ENCODE measurements at places on chromosomes 16 and 17.

DNA sequence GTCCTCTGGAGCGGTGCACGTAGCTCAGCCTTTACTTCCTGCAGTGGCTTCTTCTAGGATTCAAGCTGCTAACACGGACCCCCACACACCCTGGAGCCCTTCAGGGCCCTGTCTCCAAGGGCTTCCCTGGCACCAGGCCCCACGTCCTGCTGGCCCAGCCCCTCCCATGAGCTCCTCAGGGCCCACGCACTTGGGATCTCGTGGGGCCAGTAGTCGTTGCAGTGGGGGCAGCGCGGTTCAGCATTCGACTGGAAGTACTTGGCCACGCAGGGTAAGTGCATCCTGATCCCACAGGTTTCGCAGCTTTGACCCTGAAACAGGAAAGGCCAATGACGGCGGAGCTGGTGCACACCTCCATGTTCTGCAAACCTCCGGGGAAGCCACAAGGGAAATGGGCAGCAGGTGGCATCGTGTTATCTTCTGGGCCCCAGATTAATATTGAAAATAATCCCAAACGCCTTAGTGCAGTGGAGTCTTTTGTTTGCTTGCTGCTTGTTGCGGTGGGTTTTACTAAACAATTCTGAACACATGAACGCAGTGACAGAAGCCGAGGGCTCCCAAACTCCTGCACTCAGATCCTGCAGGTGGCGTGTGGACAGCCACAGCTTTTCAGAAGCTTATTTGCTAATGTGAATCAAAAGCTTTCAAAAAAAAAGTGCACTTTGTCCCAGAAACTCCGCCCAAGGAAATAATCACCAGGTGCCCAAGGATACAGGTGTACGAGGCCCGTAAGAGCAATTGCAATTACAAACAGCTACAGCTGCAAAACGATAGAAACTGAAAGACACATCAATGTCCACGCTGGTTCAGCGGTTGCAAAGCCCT lies 22.4 kb downstream of the KDM8 start:
- DNase-seq, result no peak

DNA sequence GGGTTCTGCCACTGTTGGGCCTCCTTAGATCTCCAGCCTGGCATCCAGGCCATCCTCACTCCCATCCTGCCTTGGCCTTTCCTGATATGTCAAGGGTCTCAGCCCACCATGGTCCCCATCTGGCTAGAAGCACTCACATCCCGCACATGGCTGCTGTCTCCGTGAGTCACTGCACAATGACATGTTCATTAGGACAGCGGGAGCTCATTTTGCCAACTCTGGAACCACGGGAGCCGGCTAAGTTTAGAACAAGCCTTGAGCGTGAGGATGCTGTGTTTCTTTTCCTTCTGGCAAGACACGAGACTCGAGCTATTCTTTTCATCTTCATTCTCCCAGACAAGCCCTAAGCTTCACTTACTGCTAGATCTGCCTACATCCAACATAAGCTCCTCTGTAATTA lies 65.7 kb upstream of the KSR1 start:
- DNase-seq, result no peak

GRCh38 chr17:72588961-72589360 lies 468.1 kb downstream of the SOX9 start:
- DNase-seq, result no peak

DNA sequence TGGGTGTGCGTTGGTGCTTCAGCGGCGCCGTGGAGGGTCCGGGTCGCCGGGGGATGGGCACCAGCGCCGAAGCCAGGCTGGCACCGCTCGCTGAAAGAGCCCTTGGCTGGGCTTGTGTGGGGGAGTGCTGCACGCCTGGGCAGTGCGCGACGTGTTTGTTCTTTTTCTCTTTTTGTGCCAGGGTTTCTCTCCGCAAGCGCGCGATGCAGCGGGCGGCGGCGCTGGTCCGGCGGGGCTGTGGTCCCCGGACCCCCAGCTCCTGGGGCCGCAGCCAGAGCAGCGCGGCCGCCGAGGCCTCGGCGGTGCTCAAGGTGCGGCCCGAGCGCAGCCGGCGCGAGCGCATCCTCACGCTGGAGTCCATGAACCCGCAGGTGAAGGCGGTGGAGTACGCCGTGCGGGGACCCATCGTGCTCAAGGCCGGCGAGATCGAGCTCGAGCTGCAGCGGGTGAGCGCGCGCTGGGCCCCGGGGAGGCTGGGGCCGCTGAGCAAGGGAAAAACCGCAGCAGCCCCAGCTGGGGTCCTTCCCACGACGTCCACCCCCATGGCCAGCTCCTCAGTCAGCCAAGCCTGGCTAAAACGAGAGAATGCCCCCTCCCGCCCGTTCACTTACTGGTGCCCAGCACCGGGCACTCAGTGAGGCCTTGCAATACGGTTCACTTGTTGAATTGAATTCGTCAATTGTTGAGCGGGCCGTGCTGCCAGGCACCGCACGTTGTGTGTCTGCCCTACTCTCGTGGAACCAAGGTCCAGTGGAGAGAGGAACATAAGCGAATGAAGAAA lies 541 bp downstream of the GPT2 start:
- DNase-seq, result peak; percentile 42

DNA sequence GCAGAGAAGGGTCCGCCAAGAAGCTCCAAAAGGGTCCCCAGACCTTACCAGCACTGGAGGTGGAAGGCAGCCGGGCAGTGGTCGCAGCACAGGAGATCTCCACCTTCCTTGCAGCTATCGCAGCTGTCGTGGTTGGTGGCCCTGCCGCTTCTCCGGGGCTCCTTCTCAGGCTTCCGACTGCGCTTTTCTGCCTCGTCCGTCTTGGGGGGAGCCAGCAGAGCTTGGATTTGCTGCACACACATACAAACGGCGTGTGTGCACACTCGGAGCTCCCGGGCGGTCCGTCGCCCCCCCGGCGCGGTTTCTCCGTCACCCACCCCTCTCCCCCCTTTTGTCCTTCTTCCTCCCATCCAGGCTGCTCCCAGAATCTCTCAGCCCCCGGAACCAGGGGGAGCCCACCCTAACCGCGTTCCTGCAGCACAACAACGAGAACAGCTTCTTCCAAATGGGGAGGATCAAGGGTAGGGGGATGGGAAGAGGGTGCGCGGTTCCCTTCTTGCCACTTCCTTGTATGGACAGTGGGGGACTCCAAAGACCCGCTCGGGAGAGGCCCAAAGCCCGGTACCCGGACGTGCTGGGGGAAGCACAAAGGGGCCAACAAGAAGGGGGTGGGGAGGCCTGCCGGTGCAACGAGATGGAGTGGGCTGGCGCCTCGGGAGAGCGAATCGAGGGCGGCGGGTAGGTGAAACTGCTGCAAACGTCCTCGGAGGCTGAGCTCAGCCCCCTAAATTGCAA lies 1.1 kb downstream of the PHF12 start:
- peak; percentile 54 for DNase-seq

DNA sequence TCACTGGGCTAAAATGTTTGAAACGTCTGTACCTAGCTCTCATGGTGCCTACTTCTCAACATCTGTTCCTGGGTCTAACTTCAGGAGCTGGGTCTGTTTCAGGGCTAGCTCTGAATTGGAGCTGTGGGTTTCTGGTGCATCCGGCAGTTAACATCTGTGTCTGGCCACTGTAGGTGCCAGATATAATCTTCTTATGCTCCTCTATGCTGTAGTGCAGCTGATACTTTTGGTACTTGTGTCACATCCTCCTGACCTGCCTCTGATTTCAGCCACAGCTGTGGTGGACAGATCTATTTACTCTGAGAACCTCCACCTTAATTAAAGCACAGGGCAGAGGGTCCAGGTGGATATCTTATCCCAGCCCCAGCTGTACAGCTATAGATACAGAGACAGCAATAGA lies 496.5 kb upstream of the CDH11 start:
- no peak for DNase-seq

- no peak for DNase-seq
Observed at GRCh38 chr16:26394409-26394808, 672.3 kb upstream of the C16orf82 start.

DNA sequence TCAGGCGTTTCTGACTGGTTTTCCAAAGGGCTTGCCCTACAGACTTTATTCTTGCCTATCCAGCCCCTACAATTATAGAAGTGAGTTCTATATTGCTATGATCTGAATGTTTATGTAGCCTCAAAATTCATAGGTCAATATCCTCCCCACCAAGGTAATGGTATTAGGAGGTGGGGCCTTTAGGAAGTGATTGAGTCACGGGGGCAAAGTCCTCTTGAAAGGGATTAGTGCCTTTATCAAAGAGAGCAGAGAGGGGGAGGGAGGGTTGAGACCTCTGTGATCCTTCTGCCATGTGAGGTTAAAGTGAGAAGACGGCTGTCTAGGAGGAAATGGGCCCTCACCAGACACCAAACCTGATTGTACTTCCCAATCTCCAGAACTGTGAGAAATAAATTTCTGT lies 931 bp upstream of the CPHXL start:
- DNase-seq, result no peak

- DNase-seq, result no peak
Observed at GRCh38 chr16:87832741-87833502, 36.4 kb downstream of the SLC7A5 start.

GRCh38 chr17:8820311-8821010 lies 21.3 kb upstream of the MFSD6L start:
- no peak for DNase-seq

DNA sequence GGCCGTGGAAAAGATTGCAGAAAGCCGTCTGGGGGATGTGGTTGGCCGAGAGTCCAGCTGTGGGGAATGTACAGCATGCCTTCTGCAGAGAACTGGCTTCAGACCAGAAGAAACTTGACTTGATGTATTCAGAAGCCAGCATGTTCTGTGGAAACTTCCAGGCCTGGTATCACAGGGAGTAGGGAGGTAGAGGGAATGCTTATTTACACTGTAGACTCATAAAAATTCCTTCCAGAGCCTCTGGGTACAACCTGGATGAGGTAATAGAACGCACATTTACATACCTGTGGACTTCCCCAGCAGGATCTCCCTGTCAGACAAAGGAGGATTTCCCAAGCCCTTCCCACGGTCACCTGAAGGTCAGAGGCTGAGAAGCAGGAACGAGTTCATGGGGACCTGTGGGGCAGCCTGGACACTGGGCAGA lies 11.8 kb upstream of the GAS7 start:
- no peak for DNase-seq

DNA sequence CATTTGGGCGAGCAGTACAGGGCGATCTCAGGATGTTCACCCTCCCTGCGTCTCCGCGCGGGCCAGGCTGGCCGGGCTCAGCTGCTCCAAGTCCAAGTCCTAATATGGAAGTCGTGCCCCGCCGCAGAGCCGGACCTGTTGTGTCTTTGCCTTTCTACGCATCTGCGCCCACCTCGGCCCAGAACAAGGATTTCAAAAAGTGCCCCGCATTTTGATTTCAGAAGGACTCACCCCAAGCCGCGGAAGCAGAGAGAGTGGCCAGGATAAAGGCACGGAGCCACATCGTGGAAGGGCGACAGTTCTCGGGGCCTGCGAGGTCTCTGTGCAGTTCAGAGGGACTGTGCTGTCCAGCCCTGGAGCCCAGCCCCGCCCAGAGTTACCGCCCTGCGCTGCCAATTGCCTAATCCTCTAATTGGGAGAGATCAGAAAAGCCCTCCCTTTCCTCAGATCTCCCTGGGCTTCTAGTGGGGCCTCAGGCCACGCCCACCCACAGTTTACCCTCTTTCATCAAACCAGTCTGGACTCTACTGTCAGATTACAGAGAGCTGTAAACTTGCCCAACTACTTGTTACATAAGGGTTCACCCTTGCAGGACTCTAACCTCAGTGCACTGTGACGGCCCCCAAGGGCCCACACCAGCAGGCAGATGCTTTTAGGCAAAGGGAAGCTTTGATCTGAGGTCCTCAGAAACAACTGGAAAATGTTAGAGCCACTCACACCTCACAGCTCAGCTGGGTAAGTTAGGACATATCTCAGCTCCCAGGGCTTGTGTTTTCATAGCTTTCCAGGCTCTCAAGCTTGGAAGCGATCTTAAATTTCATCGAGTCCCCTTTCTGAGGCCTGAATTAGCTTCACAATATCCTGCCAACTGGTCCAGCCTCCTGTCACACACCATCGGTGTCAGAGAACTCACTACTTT lies at the start of gene CES1:
CES1 (minus strand) TSS at position 324 of the 919 bp plus-strand sequence; CDS start at position 283, 41 bp downstream.
- DNase-seq, result peak; percentile 76

DNA sequence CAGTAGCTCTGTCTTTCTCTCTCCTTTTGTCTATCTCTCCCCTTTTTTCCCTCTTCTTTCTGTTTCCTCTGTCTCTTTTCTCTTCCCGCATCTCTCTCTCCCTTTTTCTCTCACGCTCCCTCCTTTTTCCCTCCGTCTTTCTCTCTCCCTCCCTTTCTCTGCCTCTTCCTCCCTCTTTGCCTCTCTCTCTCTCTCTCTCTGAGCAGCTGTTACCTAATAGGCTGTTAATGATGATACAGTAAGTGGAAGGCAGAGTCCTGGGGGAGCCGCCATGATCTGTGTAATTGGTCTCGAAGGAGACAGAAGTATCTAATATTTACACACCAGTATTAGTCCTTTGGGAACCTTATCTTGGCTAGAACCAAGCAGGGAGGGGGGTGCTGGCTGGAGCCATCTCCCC lies 136.1 kb upstream of the CIBAR2 start:
- no peak for DNase-seq

- no peak for DNase-seq
Observed at GRCh38 chr16:69118994-69119393, 13.4 kb downstream of the CHTF8 start.

GRCh38 chr17:61754124-61754523 lies 109.2 kb downstream of the BRIP1 start:
- DNase-seq, result no peak

DNA sequence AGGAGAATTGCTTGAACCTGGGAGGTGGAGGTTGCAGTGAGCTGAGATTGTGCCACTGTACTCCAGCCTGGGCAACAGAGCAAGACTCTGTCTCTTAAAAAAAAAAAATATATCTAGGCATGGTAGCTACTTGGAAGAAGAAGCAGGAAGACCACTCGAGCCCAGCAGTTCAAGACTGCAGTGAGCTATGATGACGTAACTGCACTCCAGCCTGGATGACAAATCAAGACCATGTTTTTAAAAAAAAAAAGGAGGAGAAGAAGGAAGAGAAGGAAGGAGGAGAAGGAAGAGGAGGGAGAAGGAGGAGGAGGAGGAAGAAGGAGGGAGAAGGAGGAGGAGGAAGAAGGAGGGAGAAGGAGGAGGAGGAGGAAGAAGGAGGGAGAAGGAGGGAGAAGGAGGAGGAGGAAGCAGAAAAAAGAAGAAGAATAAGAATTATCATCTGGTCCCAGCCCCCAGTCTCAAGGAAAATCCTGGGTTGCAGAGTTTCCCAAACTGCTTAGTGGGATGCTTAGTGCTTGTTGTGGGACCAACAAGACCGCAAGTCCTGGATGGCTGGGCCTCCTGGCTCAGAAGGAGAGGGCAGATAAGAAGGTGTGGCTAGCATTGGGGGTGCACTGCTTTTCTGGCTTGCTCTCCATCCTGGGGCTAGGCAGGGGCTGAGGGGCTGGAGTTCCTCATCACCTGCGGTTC lies 3.7 kb upstream of the DRC7 start:
- no peak for DNase-seq

DNA sequence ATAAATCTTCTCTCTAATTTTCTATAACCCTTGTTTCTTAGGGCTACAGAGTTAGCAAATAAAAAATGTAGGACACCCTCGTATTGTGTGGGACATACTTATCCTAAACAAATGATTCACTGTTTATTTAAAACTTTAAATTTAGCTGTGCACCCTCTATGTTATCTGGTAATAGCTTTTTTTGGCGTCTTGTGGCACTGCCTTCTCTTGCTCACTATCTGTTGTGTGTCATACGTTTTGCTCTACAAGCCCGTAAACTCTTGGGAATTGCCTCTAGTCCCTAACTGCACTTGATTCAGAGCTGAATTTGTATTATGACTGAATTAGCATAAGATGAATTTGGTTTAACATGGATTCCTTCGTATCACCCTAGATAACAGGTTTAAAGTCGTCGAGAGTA lies 144.3 kb upstream of the MYOCD start:
- DNase-seq, result no peak

Data from nephron progenitor cell (in vitro differentiated cells).